ENCODE measurements at places on chromosomes 11 and 22.

DNA sequence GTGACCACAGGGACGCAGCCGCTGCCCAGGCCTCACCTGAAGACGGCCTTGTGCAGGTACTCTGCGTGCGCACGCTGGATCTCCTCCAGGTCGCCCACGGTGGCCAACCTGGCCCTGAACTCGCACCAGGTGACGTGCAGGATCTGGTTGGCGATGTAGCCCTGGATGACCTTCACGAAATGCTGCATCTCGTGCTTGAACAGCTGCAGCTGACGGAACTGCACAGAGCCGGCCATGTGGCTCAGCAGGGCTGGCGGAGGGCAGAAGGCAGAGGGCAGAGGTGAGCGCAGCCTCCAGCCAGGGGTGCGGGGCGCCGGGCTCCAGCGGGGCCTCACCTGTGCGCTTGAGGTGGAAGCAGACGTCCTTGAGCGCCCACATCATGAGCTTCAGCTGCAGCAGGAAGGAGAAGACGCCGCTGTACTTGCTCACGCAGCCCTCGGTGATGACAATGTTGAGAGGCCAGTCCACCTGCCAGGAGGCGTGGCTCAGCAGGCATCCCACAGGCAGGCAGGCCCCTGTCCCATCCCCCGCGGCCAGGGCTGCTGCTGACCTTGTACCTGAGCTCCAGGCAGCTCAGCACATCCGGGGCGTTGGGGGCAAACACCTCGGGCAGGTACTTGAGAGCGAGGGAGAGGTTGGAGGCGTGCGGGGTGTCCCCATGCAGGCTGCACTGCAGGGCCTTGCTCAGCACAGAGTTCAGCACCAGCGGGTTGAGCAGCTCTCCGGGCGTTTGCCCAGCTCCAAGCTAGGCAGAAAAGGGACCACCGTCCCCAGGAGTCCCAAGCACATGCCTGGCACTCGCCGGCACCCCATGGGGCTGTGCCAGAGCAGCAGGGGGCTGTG is 17.6 kb downstream of the SELENOO start:
- DNase-seq = no peak

DNA sequence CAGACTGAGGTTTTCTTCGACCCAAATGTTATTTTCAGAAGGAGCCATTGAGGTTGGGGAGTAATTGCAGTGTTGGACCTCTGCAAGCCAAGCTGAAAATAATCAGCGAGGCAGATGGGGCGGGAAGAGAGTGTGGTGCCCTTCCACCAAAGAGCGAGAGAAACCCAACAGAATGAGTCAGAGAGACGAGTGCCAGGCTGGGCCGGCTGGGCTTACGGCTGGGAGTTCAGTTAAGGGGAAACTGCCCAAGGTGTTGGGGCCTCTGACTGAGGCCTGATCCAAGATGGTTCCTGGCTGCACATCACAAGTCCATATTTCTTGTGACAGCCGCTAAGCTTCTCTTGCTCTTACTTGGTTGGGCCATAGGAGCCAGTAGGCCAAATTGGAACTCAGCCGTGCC is 30.4 kb upstream of the CREB3L1 start:
- no peak for DNase-seq

GRCh38 chr22:49426098-49426497 is 401.6 kb downstream of the BRD1 start:
- DNase-seq = no peak

GRCh38 chr11:66950112-66950535 is 8.1 kb downstream of the PC start:
- DNase-seq = no peak

DNA sequence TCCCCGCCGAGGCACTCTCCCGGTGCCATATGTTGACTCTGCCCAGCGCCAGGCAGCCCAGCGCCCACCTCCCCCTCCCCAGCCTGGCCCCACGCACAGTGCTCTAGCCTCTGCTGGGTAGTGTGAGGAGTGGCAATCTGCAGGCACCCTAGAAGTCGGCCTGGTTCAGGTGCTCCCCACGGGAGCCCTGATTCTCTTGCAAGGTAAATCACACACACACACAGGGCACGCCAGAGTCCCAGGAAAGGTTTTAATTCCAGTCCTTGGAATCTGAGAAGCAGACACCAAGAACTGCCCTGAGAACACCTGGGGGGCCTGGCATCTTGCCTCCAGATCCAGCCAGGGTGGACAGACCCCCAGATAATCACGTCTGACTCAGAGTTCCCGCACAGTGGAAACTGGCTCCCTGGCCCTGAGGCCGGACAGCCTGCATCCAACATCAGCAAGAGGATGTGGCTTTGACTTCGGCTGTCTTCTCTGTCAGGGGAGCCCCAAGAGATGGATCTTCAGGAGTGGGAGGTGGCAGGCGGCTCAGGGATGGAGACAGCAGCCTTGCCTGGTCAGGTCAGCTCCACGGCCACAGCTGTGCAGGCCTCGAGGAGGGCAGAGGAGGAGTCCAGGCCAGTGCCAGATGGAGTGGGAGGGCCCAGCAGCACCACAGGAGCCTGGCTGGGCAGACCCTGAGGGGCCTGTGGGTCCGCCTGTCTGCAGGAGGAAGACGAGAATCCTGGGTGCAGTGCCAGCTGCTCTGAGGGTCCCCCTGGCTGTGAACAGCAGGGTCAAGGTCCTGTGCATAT is 1.1 kb upstream of the RIN1 start:
- DNase-seq = no peak

GRCh38 chr11:21588754-21589153 is 604.1 kb upstream of the ANO5 start:
- no peak for DNase-seq

- DNase-seq = no peak
Measured at GRCh38 chr11:72613450-72613849, 60.8 kb downstream of the PDE2A start.

- DNase-seq = no peak
Measured at GRCh38 chr22:26226538-26227297, 57.5 kb downstream of the SEZ6L start.

Measured in germinal center (tissue), 1 donor.